ENCODE measurements at places on chromosomes 1 and 21.

- DNase-seq = no peak
Measured at GRCh38 chr1:9263276-9263855, 28.8 kb downstream of the H6PD start.

DNA sequence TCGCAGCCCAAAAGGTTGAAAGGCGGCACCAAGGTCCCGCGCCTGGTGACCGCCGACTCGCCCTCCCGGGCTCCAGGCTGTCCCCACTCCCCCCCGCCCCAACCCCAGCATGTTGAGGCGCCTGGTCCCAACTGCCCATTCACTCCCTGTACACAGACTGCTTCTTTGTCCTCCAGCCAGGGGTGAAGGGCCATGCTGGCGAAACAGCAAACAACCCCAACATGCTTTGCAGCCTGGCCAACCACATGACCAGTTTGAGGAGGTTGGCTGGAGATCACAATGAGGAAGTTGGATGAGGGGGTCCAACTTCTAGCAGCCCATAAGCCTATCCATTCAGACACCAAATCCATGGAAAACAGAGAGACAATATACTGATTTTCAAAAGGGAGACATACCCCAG is 13.5 kb downstream of the PDE9A start:
- no peak for DNase-seq

- DNase-seq = no peak
Measured at GRCh38 chr1:228000836-228001563, 5.8 kb upstream of the WNT3A start.

DNA sequence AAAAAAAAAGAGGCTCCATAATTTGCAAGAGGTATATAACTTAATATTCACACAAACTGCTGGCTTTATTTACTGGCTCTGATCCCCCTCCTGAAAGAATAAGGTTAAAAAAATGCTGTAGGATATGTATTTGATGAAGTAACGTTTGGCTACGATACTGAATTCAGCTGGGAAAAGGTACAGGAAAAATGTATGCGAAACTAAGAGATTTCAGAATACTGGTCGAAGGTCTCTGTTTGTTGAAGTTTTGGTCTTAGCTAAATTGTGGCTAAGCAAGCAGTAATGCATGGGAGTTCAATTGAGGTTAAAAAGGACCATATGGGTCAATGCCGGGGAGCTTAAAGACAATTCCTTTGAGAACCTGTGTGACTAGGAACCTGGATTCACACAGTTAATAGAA is 355.5 kb upstream of the NCAM2 start:
- DNase-seq = no peak

GRCh38 chr1:207058878-207059867 is 6.1 kb downstream of the PFKFB2 start:
- DNase-seq = no peak
